ENCODE measurements at places on chromosomes 3 and 15. TPM values are rescaled to one million over a fixed set of nuclear protein-coding genes. Genes with fewer than 3 reads are reported as not detected.

DNA sequence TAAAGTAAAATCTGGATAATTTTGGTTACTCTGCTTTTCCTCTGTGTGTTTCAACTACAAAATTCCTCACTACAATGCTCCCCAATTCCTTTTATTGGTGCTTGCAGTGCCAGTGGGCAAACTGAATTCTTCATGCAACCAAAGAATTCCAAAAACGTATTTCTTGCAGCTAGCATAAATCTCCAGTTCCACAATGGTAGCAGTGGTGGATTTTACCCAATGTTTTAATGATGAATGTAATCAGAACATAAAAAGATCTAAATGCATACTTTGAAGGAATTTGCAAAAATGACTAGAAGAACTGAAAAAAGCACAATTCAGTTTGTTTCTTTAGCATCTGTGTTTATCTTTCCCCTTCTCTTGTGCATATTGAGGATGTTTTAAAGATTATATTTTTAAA lies 359.6 kb upstream of the TPRG1 start:
- DNase-seq, result no peak

Gene DHFR2
- 3.8 TPM for total RNA-seq

- no peak for DNase-seq
Measured at GRCh38 chr15:55829826-55830225, 86.9 kb upstream of the PRTG start.

Gene SLC9A9
- 17.0 TPM for total RNA-seq

Gene RBM5
- total RNA-seq, result 66.6 TPM
